Muscle of back (tissue), 13 donors: ENCODE measurements at places on chromosomes 7 and 10.

DNA sequence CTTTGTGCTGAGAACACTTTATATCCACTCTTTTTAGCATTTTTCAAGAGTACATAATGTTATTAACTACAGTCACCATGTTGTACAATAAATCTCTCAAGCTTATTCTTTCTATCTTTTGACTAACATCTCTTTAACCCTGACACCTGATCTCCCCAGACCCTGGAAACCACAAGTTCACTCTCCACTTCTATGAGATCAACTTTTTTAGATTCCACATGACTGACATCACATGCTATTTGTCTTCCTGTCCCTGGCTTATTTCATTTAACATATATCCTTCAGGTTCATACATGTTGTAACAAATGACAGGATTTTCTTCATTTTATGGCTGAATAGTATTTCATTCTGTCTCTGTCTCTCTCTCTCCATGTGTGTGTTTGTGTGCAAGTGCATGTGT, 15.5 kb downstream of the SLC13A1 start:
- no peak for DNase-seq

- no peak for DNase-seq
Measured at GRCh38 chr10:8349610-8350249, 295.2 kb downstream of the GATA3 start.

- no peak for DNase-seq
Measured at GRCh38 chr10:110460111-110460809, 37.4 kb upstream of the DUSP5 start.

DNA sequence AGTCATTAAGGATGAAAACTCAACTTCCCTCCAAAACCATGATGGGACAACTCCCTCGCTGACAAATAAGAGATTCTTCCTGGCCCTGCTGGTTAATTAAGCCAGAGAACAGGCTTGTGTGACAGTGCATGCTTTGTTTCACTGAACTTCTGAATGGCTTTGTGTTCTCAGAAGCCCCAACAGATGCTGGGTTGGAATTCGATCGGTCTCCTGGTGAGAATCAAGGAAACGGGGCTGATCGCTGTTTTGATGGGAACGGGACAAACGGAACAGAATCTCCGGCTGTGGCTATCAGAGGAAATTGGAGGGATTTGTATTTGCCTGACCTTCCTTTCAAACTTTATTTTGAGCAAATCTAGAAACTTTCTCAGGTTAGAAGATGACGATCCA, 145.0 kb downstream of the RNF216 start:
- DNase-seq: no peak

GRCh38 chr7:10789170-10789569, 184.5 kb upstream of the PHF14 start:
- no peak for DNase-seq

DNA sequence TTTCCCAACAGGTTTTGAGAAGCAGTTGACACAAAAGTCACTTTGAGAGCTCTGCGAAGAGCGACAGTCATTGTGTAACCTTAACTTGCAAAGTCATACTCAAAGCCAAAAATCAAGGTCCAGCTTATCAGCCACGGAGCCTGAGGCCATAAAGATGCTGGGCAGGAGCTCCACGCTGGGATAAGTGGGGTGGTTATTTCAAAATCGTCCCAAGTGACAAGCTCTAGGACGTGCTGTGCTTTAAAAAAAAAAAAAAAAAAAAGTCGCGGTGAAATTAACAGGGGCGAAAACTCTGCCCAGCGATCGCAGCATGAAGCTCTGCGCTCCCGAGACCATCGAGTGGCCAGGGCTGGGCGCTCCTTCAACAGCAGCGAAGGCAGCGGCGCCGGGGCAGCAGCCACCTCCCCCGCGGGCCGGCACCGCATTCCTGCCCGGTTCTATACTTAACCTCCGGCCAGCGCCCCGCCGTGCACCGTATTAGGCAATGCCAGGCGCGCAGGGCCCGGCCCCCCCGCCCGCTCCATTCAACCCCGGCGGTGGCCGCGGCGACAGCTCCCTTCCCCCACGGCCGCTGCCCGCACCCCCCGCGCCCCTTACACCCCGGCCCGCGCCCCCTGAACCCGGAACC, 657 bp downstream of the HACD1 start:
- DNase-seq: peak; percentile 51

DNA sequence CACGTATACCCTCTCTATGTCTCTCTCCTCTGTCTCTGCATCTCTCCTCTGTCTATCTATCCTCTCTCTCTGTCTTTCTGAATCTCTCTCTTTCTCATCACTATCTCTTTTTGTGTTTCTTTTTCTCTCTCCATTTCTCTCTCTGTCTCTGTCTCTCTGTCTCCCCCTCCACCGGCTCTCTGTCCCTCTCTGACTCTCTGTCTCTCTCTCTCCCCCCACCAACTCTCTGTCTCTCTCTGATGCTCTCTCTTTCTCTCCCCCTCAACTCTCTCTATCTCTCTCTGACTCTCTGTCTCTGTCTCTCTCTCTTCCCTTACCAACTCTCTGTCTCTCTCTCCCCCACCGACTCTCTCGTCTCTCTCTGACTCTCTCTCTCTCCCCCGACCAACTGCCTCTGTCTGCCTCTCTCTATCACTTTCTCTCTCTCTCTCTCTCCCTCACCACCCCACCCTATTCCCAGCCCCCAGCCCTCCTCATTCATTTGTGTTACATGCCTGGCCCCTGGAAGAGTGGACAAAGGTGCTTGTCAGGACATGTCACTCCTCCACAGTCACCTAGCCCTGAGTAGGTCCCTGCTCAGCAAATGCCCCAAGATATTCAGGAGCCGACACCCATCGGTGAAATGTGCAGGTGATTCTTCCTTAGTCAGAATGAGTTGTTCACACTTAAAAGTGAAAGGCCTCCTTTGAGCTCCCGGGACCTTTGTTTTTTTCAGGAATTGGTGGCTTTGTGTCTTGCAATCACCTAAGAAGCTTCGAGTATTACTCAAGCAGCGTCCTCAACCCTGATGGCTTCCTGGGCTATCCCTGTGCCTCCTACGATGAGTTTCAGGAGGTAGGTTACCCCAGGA, 13.6 kb downstream of the PNLIPRP2 start:
- no peak for DNase-seq

DNA sequence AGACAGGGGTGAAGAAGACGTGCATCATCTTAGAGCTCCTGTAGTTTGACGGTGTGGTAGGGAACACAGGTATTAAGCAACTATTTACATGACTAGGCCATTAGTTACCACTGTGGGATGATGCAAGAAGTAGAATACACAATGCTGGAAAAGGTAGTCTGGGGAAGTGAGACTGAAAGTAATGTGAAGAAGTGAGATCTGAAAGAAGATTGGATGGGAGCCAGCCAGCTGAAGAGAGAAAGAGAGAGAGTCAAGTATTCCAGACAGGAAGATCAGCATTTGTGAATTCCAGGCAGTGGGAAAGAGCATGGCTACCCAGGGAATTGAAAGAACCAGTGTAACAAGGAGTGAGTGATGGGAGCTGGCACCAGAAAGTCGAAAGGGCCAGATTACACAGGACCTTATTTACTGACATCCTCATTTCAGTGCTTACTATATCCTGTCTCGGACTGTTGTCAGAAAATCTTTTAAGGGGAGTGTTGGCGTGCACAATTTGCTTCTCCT, 4.0 kb upstream of the CFAP58 start:
- peak; percentile 83 for DNase-seq

DNA sequence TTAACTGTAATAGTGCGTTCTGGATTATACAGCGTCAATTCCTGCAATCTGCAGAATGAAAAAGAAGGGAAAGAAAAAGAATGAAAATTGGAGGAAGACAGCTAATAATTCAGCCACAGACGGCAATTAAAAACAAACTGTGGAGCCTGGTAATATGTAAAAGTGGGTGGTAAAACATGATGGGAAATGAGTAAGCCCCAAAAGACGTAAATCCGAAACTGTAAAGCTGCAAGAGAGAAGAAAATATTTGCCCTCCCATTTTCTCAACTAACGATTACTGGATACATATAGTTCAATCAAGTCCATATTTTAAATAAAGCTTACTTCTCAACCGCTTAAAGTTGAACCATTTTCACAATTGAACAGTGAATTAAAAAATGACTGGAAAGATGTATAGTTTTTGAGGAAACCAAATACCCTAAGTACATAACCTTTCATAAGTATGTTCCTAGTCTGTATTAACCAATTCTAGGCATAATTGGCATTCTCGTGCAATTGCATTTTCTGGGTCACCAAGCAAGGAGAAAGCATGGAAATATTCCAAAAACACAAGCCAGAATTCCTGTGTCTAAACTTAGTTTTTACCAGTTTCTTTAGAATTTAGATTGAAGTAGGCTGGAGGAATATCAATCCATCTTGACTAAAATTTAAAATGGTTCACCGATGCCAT, 44.8 kb downstream of the MALSU1 start:
- no peak for DNase-seq

DNA sequence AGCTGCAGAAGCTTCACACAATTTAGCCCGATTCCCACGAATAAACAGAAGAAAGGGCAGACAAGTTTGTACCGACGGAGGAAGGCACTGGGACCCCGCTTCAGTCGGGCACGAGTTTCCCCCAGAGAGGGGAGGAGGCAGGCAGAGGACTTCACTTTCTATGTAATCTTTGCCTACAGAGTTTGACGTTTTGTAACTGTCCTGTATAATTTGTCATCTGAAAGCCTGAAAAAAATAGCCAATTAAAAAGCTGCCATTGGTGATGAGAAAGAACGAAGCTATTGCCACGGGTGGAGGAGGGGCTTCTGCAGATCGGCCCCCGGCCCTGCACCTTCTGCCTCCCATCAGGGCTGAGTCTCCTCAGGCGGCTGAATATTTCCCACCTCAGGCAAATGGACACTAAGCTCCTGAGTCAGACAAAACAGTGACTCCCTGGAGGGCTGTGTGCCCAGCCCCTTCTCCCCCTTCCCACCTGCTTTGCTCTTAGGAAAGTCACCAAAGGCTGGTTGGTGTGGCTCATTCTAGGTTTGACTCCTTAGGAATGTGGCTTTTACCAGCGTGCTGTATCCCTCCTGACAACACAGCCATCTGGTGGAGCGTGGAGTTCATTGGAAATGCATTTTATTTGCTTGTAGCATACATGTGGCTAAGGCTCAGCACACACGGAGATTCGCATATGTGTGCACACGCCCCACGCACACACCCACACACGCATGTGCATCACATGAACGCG, 117.4 kb downstream of the VIPR2 start:
- no peak for DNase-seq

GRCh38 chr7:134593530-134594392, 44.9 kb downstream of the AKR1B15 start:
- peak; percentile 59 for DNase-seq

GRCh38 chr10:63634488-63635065, 113.4 kb downstream of the REEP3 start:
- DNase-seq: no peak

DNA sequence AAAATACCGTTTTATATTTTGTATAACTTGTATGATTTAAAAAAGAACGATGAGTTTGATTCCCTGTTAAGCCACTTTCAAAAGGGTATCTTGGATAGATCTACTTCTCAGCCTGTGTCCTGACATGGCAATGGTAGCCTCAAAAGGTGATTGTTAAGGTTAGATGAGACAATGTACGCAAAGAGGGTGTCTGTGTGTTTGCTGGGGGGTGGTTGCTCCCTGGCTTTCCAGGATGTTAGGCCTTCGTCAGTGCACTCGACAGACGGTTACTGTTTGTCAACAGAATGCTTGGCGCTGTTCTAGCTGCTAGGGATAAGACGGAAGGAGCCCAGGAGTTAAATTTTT, 90.3 kb downstream of the NEURL1 start:
- DNase-seq: no peak

DNA sequence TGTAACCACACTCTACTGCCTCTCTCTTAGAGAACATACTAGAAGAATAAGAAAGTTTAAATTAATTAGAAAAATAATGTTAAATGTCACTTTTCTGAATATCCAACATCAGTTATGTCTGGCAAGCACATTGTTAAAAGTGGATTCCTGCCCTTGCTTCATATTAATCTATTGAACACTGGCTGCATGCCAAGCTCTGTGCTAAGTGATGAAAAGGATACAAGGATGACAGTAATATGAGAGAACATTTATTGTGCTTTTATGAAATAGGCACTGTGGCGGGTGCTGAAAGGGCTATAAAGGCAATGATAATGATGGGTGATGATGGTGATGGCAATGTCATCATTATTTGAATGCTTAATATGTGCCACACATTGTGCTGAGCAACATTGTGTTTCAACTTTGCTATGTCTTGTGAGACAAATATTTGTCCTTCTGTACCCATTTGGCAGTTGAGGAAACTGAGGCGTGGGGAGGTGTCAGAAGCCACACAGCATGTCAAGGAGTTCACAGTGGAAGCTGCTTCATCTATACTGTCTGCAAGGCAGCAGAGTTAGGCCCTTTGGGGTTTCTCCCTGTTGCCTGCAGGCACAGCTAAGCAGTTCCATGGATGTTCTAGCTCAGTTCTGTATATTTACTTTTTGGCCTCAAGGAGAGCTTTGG, 64.2 kb upstream of the RAPGEF5 start:
- DNase-seq: no peak

DNA sequence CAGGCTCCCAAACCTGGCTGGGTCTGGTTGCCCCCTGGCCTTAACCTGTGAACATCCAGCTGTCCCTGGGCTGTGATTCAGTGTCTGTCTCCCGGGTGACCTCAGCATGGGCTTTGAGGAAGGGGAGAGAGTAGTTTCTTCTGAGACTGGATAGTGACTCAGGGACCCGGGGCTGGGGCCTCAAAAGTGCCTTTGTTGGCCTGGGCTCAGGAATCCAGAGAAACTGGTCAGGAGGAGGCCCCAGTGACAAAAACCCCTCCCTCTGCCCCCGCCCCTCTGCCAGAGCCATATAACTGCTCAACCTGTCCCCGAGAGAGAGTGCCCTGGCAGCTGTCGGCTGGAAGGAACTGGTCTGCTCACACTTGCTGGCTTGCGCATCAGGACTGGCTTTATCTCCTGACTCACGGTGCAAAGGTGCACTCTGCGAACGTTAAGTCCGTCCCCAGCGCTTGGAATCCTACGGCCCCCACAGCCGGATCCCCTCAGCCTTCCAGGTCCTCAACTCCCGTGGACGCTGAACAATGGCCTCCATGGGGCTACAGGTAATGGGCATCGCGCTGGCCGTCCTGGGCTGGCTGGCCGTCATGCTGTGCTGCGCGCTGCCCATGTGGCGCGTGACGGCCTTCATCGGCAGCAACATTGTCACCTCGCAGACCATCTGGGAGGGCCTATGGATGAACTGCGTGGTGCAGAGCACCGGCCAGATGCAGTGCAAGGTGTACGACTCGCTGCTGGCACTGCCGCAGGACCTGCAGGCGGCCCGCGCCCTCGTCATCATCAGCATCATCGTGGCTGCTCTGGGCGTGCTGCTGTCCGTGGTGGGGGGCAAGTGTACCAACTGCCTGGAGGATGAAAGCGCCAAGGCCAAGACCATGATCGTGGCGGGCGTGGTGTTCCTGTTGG, at the start of gene CLDN4:
CLDN4 (plus strand) TSS at position 316 of the 903 bp plus-strand sequence; CDS start at position 522, 206 bp downstream.
- no peak for DNase-seq
